BE2C (cell line): ENCODE measurements at places on chromosomes 1 and 21.

- peak; percentile 55 for DNase-seq
These were observed 1.6 kb upstream of the PANK4 start for GRCh38 chr1:2528016-2528415.

DNA sequence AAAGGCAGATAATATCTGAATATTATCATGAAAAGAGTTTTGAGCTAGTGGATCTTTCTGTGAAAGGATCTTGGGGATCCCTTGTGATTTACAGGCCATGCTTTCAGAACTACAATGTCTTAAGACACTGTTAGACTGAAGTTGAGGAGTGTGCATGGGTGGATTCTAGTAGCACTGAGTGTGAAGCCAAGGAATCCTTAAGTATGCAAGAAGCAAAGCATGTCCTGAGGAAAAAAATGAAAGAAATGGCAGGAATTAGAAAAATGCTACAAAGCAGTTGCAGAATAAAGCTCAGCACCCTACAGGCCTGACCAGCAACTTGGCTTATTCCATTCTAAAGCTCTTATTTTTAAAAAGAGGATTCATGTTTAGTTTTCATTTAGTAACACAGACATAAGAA, 11.9 kb downstream of the STX6 start:
- DNase-seq, result no peak

DNA sequence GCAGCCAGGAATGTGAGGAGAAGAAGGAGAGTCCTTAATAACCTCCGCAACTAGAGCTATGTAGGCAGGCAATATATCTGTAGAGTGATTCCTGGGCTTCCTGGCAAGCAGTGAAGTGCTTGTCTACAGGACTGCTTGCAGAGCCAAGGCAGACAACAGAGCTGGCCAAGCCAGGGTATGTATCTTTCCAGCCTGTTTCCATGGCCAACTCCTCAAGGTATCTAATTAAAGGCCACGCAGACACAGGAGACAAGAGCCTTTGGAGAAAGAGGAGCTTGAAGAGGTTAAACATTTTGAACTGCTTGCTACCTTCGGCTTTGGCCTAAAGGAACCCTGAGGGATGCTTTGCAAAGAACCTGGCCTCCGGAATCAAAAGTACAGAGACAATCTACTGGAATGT, 137.4 kb downstream of the PIGK start:
- no peak for DNase-seq

GRCh38 chr1:191290441-191290840, 812.8 kb upstream of the BRINP3 start:
- DNase-seq, result no peak

GRCh38 chr1:16260814-16261213, 23.8 kb upstream of the CPLANE2 start:
- no peak for DNase-seq

DNA sequence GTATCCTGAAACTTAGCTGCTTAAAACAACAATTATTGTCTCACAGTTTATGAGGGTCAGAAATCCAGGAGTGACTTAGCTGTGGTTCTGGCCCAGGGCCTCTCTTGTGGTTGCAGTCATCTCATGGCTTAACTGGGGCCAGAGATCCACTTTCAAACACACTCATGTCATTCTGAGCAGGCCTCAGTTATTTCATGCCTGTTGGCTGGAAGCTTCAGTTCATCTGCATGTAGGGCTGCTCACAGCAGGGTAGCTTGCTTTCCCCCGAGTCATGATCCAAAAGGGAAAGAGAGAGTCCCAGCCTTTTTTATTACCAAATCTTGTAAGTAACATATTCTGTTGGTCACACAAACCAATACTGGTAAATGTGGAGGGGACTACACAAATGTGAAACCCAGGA, 96.6 kb upstream of the B3GALT2 start:
- DNase-seq, result no peak

DNA sequence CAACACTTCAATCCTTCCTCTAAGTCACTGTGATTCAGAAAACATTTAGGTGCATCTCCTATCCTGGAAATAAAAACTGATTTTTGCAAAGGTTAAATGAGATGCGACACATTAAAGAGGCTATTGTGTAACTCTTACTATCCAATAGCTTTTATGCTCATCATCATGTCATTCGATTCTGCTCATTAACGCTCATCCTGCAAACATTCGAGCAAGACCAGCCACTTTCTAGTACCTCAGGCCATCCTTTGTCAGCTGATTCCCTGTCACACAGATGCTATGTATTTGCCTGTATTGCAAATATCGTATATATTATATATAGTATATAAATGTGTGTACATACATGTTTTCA, 131.6 kb downstream of the TLR5 start:
- no peak for DNase-seq

DNA sequence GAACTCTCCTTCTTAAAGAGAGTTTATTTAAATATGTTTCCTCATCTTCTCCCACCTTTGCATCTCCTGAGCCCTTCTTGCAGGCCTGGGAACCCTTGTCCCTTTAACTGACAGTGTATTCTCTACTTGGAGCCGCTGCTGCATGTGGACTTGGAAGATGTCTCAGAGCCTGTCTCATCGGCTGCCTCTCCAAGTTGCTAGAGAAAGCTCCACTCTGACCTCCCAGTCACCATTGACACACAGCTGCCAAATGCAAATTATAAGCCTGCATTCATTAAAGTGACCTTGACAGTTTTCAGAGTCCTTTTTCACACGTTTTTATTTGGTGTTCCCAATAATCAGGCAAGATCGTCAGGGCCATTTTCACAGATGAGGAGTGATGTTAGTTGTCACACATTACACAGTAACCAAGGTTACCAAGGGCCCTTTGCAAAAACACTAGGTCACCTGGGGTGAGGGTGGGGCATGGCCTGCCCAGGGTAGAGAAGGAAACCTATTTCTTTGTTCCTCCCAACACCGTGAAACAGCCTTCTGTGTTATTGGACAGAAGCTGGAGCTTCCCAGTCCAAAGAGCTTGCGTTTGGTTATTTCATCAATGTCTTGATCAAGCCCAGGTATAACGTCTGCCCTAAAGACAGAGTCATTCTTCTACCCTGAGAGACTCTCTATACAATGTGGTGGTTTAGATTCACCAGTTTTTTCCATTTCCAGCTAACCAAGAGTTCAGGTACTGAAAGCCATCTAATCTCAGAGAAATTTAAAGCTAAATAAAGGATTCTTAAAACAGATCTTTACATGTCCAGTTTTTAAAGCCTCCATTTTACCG, 164.1 kb downstream of the GALNT2 start:
- DNase-seq, result no peak

GRCh38 chr1:228511546-228512445, 24.6 kb downstream of the RNF187 start:
- DNase-seq, result no peak

DNA sequence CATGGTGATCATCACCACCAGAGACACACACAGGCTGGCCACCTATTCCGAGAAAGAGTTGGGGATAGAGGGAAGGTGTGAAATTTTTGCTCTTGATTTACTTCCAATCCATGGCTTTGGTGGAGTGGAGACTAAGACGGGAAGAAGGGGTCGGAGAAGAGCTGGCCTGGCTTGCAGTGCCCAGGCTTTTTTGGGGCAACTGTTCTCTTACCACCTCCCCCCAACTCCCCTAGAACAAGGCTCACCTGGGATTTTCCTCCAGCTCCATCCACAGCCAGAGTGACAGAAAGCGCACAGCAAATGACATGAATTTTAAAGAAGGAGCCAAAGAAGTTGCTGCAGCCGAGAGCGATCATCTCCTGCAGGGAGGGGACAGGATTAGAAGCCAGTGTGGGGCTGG, 16.0 kb downstream of the SLC26A9 start:
- DNase-seq, result no peak

GRCh38 chr1:204192046-204192445, 4.2 kb downstream of the KISS1 start:
- DNase-seq, result no peak

- DNase-seq, result no peak
These were observed 3.1 kb upstream of the EGLN1 start for GRCh38 chr1:231424950-231425805.

DNA sequence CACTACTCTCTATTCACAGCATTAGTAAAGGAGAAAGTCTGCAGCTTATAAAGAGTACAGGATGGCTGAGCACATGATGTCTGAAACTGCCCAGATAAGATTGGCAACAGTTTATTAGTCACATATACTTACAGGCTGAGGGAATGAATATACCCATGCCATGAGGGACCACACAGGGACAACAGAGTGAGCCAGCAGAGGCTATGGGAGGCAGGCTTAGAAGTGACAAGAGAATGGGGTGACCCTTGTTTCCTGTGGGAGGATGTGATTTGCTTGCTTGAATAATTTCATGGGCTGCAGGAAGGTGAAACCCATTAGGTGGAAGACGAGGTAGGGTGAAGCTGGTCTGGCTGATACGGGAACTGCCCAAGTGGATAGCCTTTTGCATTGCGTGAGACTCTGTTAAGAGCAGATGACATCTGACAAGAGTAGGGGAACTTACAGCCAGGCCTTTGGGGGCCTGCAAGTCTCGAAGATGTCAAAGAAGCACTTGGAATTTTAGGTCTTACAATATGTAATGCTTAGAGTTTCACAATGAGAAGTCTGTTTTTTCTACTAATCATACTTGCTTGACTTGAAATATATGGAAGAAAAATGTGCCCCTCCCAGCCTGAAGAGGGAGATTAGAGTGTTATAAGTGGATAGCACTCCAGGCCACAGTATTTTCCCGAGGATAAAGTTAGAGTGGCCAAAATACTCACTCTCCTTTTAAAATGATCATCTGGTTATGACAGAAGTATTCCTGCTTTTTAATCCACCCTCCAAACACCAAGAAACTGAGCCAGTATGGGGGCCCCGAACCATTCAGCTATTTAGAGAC, 34.6 kb upstream of the TNFSF4 start:
- no peak for DNase-seq

DNA sequence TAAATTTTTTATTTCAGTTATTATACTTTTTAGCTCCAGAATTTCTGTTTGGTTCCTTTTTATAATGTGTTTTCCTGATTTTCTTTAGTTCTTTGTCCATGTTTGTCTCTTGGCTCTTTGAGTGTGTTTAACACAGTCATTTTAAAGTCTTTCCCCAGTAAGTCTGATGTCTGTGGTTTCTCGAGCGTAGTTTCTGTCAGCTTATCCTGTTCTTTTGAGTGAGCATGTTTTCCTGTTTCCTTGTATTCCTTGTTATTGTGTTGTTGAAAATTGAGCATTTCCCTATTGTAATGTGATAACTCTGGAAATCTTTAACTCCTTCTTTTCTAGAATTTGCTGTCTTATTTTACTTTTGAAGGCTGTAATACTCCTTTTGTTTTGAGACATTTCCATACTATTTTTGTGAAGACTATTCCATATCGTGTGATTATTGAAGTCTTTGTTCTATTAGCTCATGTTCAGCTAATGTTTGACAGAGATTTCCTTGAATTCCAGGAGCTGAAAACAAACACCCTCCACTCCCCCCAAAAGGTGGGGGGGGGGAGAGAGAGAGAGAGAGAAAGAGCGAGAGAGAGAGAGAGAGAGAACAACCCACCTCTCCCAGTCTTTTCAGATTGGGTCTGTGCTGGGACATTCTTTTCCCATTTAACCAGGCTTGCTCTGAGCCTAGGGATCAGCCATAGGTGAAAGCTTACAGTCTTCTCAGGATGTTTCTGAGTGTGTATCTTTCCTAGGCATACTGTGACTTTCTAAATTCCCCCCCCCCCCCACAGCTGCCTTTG, 38.3 kb downstream of the SDCCAG8 start:
- no peak for DNase-seq

GRCh38 chr1:2133039-2133878, 61.3 kb downstream of the FAAP20 start:
- DNase-seq, result peak; percentile 99

DNA sequence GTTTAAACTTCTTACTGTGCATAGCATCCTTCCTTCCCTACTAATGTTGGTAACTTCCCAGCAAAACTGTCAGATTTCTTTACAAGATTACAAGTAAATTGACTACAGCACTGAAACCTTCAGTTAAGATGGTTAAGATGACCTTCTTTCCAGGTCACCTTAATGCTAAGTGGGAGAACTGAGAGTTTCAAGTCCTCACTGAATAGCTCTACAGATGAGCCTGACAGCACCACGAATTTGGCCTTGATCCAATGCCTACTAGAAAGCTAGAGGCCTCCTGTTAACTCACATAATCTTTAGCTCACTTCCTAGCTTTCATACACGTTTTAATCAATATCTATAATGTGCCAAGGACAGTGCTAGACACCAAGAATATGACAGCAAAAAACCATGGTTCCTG, 276.0 kb upstream of the PLD5 start:
- no peak for DNase-seq

DNA sequence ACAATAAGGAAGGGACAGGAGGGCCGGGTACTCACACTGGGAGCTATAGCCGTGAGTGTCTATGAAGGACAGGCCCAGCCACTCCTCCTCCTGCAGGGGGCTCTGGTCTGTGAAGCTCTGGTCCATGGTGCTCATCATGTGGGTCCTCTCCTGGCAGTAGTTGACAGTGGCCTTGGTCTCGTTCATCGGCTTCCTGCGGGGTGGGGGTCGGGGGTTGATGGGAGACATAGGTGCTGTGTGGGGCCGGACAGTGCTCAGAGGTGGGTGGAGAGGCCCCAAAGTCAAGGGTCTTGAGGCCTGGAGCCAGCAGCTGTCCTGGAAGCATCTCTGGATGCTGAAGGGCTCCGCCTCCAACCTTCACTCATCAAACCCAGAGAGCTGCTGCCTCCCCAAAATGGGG, 260.4 kb downstream of the PTPRU start:
- no peak for DNase-seq

- DNase-seq, result no peak
These were observed 11.6 kb upstream of the BSDC1 start for GRCh38 chr1:32405672-32406467.

- DNase-seq, result no peak
These were observed 108.2 kb downstream of the LTN1 start for GRCh38 chr21:28884481-28884880.

DNA sequence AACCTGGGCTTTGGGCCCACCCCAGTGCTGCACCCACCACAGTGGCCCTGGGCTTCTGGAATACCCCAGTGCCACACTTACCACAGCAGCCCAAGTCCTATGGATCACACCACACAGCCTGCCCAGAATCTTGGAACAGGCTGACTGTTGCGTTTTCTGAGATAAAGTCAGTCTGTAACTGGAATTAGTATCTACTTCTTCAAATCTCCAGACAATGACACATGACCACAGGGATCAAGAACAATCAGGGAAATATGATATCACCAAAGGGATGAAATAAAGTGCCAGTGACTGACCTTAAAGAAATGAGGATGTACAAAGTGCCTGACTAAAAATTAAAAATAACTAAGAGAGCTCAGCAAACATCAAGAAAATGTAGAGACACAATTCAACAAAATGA, 239.7 kb upstream of the PLD5 start:
- no peak for DNase-seq

DNA sequence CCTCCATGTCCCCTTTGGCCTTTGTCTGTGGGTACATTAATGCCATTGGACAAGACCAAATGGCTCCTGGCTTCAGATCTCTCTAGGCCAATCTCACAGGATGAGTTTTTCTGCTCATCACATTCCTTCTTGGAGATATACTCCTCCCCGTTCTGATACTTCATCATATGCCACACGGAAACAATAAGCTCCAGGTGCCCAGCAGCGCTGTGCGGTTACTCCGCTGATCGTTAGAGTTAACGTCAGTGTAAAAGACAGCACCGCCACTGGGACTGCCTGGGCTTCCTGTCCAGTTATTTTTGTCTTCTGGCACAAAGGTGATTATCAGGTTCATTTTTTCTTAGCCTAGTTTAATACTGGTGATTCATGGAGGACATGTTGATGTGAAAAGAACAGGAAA, 22.5 kb downstream of the CACHD1 start:
- DNase-seq, result no peak
